Stimulated activated CD4-positive, alpha-beta T cell treated with anti-CD3 and anti-CD28 coated beads, Interleukin-4, amount 100 ng/mL, for 1 hour (primary cell): ENCODE measurements at places on chromosomes 11 and 22.

DNA sequence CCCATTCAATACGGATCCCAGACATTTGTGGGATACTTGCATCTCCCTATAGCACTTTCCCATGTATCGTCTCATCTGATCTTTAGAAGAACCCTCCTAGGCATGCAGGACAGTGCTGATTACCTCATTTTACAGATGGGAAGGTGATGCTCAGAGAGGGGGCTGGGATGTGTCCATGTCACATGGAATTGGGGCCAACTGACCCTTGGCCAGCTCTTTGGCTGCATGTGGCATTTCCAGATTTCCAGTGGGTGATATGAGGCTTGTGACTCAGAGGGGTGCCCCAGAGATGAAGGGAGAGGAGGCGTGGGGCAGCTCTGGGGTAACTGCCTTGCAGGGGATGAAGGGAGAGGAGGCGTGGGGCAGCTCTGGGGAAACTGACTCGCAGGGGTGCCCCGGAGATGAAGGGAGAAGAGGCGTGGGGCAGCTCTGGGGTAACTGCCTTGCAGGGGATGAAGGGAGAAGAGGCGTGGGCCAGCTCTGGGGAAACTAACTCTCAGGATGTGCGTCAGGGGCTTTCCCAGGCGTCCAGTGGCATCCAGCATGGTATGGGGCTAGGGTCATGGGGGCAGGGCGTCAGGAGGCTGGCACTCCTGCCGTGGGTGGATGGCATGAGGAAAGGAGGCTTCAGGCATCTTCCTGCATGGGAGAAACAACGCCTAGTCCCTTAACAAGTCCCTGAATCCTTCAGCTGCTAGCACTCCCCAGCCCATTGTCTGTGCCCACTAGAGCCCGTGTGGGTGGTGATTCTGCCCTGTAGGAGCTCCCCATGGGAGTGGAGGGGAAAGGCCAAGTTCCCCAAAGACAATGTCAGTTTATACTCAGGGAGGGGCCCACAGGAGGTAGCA lies 11.9 kb upstream of the CERK start:
- DNase-seq = no peak

- DNase-seq = no peak
Observed at GRCh38 chr11:134120921-134121526, 52.2 kb downstream of the JAM3 start.

DNA sequence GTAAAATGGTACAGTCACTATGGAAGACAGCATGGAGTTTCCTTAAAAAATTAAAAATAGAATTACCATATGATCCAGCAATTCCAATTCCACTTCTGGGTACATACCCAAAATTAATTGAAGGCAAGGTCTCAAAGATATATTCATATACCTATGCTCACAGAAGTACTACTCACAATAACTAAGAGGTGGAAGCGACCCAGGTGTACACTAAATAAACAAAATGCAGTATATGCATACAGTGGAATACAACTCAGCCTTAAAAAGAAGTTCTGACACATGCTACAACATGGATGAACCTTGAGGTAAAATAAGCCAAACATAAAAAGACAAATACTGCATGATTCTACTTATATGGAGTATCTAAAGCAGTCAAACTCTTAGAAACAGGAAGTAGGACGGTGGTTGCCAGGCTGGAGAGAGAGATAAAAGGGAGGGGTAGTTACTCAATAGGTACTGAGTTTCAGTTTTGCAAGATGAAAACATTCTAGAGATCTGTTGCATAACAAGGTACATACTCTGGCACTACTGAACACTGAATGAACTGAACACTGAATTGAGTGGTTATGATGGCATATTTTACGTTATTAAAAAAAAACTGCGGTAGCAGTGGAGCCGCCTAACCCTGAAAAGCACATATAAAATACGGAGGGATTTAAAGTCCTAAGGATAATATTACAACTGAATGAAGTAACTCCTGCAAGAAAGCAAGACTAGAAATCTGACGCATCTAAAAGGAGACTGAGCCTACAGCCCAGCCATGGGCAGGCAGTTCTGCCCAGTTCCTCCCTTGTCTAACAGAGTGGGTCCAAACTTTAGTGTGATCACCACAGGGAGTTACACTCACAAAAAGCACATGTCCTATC lies 12.8 kb downstream of the DGCR2 start:
- DNase-seq = peak; percentile 27

- DNase-seq = no peak
Observed at GRCh38 chr22:42772647-42773046, 52.0 kb upstream of the A4GALT start.

DNA sequence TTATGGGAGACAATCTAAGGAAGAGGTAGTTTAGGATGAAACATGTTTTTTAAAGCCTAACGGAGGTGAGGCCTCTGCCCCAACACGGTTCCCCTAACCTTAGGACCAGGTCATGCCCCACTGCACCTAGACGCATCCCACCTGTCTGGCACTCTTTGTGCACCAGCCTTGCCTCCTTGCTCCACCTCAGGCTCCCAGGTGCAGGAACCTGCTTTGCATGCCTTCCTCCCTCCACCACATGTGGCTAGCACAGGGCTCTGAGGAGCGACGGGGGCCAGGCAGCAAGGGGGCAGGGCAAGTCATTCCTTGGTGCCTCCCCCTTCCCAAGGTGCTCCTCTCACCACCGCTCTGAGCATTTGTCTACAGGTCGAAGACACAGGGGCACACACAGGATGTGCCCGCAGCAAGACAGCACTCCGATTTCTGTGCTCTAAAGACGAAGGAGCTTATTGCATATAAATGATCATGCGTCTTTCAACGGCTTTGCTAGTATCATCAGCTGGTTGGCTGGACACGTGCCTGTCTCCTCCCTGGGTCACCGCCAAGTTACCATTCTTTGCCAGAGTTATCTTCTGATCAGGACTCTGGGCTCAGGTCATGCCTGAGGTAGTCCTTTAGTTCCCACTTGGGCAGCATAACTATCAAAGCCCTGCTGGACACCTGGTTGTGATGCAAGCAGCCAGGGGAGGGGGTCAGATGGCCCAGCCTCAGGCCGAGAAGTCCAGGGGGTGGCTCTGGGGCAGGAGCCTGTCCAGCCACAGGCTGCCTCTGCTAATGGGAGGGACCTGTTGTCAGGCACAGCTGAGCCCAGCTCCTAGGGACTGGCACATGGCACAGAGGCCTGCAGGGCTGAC lies 172.0 kb upstream of the NTM start:
- DNase-seq = no peak

DNA sequence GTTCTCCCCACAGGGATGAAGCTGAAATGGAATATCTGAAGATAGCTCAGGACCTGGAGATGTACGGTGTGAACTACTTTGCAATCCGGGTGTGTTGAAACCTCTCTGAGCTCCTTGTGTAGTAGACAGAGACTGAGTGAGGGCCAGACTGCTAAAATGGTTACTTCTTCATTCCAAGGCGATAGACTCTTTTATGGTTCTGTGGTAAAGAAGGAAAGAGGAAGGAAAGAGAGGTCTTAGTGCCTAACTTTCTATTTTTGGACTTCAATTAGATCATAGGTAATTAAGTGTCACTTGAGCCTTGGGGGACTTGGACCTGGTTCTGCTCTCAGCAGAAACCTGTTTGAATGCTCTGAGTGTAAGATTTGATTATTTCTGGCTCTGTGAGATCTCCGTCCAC lies 54.7 kb downstream of the NF2 start:
- DNase-seq = no peak

GRCh38 chr11:34971928-34972327 lies 55.5 kb downstream of the PDHX start:
- no peak for DNase-seq
